ENCODE measurements at places on chromosomes 11 and 22.

DNA sequence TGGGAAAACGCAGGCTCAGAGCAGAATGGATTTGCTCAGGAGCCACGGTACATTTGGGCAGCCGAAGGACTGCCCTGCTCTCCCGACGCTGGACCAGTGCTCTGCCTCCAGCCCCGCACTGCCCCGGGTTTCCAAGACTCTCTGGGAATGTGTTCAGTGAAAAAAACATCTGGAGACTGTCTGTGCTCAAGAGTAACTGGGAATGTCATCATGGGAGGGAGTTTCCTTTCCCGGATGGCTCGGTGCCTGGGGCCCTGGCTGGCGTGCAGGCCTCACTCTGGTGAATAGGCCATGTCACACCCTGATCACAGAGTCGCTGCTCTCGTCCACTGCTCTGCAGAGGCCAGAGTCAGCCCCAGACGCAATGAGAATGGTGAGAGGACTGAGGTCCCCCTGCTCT lies 9.8 kb upstream of the APOL6 start:
- no peak for DNase-seq

DNA sequence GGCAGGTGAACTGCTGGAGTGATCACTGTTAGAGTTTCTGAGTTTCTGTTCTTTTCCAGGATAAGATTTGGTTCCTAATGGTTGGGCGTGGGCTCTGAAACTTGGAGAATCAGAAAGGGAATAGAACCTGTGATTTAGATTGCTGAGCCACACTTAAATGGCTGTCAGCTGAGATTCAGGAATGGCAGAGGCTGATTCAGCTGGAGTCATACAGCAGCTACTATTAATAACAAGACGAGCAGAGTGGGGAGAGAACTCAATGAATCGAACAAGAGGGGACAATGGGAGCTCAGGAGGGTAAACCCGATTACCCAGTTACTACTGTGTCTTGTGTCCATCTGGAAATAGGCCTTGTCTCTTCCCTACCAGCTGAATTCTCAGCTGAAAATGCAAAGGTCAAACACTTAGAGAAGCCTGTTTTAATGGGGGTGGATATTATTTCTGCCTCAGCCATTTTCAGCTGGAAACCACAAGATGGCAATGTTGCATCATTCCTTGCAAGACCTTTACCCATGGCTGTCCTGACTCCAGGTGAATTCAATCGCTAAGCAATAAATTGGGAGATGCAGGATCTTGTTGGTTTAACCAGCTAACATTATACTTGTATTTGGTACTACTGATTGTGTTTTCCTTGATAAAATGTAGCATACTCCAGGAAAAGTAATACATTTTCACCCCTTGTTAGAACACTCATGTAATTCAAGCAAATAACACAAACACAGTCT lies 104.5 kb upstream of the RAG2 start:
- DNase-seq, result peak; percentile 37

DNA sequence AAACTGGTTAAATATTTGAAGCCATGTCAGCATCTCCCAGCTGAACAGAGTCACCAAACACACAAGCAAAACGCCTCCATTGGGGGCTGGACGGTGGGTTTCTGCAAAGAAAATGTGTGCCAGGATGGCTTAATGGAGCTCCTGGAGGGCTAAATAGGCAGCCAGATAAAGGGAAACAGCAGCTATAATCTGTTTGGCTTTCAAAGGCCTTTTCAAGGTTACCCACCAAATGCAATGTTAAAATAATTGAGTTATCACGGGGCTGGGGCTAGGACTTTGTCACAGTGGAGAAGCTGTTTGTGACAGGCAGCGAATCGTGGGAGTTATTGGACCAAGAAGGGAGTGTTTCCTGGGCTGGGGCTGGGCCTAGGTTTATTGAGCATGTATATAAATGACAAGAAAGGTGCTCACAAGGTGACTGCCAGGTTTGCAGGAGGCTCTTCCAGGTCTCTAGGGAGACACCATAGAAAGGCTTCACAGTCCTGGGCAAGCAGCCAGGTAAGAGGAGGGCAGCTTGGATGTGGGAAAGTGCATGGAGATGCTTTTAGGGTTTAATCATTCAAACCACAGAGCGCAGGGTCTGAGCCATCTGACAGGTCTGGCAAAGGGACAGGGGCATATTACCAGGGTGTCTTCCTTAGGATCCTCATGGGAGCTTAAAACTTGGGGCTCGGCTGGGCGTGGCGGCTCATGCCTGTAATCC lies 28.3 kb downstream of the GRIK4 start:
- no peak for DNase-seq

- DNase-seq, result peak; percentile 56
Measured at GRCh38 chr11:65440831-65441499, 18.4 kb downstream of the NEAT1 start.

GRCh38 chr22:25929321-25929878 lies 187.4 kb downstream of the MYO18B start:
- no peak for DNase-seq

GRCh38 chr22:18012531-18012930 lies 11.8 kb downstream of the MICAL3 start:
- no peak for DNase-seq

DNA sequence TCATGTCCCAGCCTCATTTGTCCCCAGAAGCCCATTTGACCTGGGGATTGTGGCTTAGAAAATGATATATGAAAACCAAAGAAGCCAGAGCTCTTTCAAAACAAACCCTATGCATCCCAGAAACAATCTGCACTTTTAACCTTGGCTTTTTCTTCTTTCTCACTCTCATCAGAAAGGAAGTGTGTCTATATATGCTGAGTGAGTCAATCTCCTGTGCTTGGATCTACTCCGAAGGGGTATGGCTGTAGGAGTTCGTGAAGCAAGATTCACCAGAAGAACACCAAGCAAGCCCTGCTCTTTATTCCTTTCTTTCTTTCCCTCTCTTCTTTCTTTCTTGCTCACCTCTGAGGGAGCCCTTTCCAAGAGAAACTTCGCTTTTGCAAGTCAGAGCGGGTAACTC lies 636 bp downstream of the PAMR1 start:
- DNase-seq, result no peak

DNA sequence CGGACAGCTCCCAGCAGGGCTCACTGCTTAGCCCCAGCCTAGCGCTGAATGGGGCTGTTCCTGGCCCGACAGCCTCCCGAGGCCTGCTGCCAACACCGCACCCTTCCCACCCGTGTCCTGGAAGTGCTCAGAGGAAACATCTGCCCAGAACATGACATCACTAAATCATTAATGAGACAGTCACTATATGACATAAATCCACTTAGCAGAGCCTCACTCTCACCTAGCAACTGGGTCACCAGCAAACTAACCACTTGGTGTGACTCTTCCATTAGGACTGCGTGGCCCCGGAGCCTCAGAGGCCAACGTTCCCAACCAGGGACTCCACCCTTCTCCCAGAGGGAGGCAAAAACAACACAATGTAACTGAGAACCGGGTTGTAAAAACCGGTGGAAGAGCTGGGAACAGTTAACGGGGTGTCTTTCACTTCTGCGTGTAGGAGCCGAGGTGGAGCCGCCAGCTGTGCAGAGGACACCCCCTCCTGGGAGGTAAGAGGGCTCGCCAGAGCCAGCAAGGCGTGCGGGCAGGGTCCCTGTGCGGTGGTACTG lies 21.4 kb upstream of the PACSIN2 start:
- no peak for DNase-seq

DNA sequence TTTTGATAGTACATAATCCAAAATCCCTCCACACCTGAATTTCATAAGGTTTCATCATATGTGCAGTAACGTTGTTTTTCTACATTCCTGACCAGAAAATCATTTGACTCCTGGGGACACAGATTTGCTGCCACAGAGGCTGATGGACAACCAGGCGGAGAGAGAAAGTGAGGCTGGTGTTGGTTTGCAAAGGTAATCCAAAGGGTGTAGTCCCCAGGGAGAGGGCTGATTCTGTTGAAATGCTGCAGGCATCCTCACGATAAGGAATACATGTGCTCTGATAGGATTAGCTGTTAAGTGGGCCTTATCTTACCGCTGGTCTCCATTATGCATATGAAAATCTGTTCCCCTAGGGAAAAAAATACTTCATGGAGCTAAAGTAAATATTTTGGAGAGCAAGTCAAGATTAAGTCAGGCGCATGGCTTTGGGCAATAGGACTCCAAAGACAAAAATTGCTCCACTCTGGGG lies 8.1 kb downstream of the APOL6 start:
- DNase-seq, result no peak

DNA sequence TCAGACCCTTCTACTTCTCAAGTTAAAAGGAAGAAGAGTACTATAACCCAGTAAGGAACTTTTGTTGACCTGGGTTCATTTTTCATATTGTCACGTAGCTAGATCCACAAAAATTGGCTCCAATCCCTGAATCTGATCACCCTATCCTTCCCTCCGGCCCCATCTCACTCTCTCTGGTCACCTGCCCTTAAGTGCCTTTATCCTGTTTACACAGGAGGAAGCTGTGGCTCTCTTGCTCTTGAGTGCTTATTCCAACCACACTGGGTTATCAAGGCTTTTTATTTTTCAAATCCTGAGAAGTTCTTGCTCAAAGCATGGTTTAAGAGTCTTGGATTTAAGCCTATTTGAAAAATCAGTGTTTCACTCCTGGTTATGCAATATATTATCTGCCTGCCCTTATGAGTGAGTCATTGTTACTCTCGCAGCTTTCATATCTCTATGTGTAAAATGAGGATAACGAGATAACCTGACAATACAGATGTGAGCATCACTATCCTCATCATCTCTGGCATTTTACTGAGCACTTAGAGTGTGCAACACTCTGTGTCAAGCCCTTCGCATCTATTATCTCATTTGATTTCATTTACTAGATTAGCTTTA lies 293.9 kb downstream of the GUCY1A2 start:
- DNase-seq, result no peak

GRCh38 chr11:8698917-8699441 lies 16.4 kb downstream of the RPL27A start:
- DNase-seq, result no peak

DNA sequence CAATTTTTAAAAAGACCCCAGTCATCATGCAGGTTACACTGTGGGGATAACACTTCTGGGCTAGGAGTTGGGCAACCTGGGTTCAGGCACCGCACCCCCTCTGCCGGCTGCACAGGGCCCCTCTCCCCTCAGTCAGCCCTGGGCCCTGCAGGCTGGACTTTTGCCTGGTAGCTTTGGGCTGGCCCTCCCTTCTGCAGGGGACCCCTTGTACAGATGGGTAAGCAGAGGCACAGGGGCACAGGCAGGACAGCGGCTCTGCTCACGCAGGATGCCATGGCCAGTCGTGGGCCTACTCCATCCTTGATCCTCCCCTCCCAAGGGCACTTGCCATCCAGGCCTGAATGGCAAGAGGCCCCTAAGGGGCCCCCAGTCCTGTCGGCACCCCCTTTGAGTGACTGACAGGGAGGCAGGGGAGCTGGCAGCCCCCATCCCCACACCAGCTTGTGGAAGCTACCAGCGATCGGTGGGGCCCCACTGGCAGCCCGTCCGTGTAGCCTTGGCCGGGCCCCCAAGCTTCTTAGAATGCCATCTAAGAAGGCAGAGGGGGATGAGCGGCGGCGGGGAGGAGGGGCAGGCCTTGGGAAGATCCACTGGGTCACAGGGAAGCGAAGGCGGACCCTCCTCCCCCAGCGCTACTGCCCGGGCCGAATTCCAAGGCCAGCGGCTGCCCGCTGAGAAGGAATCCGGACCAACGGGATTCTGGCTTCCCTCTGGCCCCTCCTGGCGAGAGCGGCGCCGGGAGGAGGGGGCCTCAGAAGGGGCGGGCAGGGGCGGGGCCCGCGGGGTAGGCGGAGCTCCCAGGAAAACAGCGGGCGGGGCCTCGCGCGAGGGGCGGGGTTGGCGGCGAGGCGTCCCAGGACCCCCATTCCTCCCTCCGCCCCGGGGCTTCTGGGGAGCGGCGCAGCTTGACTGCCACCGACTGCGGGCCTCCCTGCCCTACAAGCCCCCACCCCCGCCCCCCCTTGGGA lies 6.8 kb upstream of the CHKA start:
- no peak for DNase-seq

DNA sequence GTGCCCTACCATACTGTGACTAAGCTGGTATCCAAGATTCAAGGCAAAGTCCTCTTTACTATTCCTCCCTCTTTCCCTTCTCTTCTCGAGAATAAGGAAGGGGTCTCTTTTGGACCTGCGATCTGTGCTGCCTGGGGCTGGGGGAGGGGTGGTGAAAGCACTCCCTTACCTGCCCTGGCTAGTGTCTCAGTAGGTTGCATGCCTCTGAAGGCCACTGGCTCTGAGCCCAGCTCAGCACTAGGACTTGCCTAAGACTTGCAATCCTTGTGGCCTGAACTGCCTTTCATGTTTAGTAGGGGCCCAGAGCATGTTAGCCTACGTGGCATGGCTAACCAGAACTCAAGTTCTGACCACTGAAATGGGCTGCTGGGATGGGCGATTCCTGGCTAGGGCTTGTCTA lies 13.0 kb upstream of the REXO2 start:
- no peak for DNase-seq
